Stimulated activated CD8-positive, alpha-beta memory T cell treated with anti-CD3 and anti-CD28 coated beads, Interleukin-4, amount 100 ng/mL, for 4 hours (primary cell): ENCODE measurements at places on chromosomes 7 and 10.

GRCh38 chr10:33422471-33423153 lies 88.1 kb upstream of the NRP1 start:
- DNase-seq, result no peak

GRCh38 chr10:95234951-95235350 lies 40.9 kb downstream of the ACSM6 start:
- no peak for DNase-seq

DNA sequence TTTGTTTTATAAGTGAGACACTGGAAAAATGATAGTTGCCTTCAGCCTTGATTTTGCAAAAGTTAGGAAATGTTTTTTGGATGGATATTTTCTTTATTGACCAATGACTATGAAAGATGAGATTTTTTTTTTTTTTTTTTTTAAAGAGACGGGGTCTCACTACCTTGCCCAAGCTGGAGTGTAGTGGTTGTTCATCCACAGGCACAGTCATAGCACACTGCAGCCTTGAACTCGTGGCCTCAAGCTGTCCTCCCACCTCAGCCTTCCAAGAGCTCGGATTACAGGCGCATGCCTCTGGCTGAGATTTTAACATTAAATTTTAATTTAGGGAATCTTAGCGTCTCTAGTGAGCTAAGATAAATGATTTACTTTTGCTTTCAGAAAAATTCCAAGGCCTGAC lies 66.2 kb downstream of the LOXL4 start:
- no peak for DNase-seq

DNA sequence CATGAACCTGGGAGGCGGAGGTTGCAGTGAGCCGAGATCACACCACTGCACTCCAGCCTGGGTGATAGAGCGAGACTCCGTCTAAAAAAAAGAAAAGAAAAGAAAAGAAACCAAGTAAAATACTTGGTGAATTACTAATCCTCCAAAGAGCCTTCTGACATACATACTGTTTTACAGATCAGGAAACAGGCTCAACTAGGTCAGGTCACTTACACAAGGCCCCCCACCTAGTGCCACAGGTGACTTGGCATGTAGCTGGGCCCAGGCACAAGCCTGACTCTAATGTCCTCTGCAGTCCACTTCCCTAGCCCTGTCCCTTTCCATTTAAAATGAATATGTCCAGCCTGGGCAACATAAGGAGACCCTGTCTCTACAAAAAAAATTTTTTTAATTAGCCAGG lies 157.0 kb downstream of the TPST1 start:
- DNase-seq, result no peak

DNA sequence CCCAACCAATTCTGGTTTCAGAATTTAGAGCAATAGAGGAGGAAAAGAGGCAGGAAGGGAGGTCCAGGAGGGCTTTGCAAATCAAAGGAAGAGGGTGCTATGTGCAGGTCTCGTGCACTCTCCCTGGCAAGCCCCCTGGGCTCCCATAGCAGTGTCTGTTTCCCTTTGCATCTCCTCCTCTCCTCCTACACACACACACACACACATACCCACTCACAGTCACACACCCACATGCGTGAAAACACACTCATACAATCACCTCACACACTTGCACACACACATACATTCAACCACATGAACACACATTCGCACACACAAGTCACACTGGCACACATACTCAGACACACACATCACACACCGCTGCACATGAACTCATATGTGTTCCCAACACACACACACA lies 105.3 kb downstream of the OAT start:
- DNase-seq, result no peak

GRCh38 chr10:18400201-18400905 lies 251.0 kb downstream of the NSUN6 start:
- DNase-seq, result no peak

- no peak for DNase-seq
Observed at GRCh38 chr7:116380025-116380424, 119.5 kb upstream of the CAV2 start.
